ENCODE measurements at places on chromosomes 16 and 17. TPM values are rescaled to one million over a fixed set of nuclear protein-coding genes. Genes with fewer than 3 reads are reported as not detected.
A peak's percentile ranks its signal among the peaks of the same experiment; 100 is the strongest.

GRCh38 chr16:75272097-75272551, 20.7 kb upstream of the BCAR1 start:
- H3K36me3 ChIP-seq: no peaks in the 10 kb centered on the region
- no peak overlapping the region for H3K4me3 ChIP-seq
- no peak overlapping the region for H3K27ac ChIP-seq
- H3K27me3 ChIP-seq: no peaks in the 10 kb centered on the region
- H3K4me1 ChIP-seq: peaks cover 10% of the 10 kb centered on the region

DNA sequence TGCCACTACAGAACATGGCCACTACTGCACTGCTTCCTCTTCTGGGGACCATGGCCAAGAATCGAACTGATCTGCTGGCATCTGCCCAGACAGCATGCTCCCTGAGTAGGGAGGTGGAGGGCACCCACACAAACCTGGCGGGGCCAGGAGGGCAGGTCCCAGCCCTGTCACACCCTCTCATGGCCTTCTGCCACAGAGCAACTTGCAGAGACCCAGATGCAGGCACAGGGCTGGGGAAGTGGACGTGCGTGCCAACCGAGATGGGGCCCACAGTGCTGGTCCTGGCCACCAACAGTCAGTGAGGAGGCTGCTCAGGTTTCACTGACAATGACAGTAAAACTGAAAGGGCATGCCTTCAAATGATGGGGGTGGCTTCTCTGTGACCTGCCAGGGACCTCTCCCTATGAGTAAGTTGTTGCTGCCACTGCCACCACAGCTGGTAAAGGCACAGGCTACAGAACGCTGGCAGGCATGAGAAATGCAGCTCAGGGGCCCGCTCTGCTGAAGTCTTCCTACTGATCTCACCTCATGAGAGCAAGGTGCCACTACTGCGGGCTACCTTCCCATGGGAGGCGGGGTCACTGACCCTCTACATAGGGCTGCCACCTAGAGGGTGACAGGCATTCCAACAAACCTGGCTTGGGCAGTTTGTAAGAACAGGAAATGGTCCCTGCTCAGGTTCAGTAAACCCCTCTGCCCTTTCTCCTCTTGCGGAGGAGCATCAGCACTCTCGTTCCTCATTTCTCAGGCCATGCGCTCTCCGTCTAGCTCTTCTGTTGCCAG, 15.5 kb downstream of the HIC1 start:
- peak overlapping the region; percentile 81 for H3K27ac ChIP-seq
- peaks cover 16% of the 10 kb centered on the region for H3K36me3 ChIP-seq
- DNase-seq: peak; percentile 56
- H3K27me3 ChIP-seq: no peaks in the 10 kb centered on the region

DNA sequence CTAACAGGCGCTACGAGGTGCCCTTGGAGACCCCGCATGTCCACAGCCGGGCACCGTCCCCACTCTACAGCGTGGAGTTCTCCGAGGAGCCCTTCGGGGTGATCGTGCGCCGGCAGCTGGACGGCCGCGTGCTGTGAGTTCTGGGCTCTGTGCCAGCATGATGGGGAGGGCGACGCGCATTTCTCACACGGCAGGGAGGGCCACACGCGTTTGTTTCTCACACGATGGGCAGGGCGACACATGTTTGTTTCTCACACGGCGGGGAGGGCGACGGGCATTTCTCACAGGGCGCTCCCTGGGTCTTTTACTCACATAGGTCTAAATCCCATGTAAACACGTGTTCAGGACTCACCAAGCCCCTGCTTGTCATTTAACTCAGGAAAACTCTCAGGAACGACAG, 4.4 kb downstream of the GAA start:
- H3K36me3 ChIP-seq: no peaks in the 10 kb centered on the region
- H3K27me3 ChIP-seq: no peaks in the 10 kb centered on the region
- H3K4me3 ChIP-seq: no peak overlapping the region
- H3K4me1 ChIP-seq: peaks cover 8% of the 10 kb centered on the region

DNA sequence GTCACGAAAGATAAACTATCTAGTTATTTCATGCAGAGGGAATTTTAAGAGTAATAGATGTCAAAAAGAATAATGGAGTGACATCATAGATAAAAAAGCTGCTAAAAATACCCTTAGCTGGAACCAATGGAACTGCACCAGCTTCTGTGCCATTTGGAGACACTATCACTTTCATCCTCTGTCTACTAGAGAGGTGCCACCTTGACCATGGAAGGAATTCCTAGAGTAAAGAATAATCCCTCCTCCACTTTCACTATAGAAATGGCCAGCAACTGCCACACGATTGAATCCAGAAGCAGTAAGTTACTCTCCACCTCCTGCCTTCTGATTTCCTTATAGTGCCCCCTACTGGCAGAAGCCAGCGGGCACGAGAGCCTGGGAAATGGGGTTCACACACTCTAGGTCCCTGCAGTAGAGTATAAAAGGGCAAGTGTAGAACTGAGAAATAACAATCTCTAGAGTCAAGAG, 2.8 kb upstream of the ALDH3A2 start:
- peaks cover 35% of the 10 kb centered on the region for H3K4me1 ChIP-seq
- peaks cover 4% of the 10 kb centered on the region for H3K27me3 ChIP-seq
- H3K27ac ChIP-seq: no peak overlapping the region
- DNase-seq: peak; percentile 75
- H3K4me3 ChIP-seq: no peak overlapping the region

DNA sequence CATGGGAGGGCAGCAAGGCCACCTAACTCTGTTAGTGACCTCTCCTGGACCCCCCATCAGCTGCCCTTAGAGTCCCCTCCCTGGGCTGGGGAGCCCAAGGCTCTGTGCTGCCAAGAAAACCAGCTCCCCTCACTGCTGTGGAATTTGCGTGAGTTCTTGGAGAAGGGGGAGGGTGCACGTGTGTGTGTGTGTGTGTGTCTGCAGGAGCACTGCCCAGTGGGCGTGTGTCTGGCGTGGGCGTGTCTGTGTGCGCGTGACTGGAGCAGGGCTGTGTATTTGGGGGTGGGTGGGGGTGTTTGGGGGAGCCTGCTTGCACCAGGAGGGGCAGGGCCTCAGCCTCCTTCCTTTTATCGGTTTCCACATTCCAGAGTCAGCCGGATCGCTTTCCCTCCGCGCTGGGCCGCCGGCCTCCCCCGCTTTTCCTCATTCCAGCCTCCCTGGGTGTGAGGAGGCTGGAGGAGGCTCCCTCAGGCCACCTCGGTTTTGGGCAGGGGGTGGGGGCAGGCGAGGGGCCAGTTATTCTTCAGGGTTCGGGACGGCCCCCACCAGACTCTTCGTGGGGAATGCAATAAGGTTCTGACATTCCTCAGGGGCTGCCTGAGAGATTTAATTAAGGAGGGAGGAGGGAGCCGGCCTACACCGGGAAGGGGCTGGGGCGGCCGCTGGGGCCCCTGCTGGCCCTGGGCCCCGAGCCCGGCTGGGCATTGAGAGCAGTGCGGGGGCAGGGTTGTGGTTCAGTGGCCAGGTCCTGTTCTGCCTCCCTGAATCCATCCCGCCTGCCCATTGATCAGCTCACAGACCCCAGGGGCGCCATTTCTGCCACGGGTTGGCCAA, 2.5 kb downstream of the VASN start:
- peaks cover 71% of the 10 kb centered on the region for H3K4me1 ChIP-seq
- peak overlapping the region; percentile 100 for H3K4me3 ChIP-seq
- DNase-seq: peak; percentile 98
- peak overlapping the region; percentile 98 for H3K27ac ChIP-seq
- peaks cover 25% of the 10 kb centered on the region for H3K36me3 ChIP-seq
- no peaks in the 10 kb centered on the region for H3K27me3 ChIP-seq

GRCh38 chr16:59514651-59515050, 780.5 kb upstream of the GOT2 start:
- H3K27ac ChIP-seq: no peak overlapping the region
- no peaks in the 10 kb centered on the region for H3K27me3 ChIP-seq
- H3K36me3 ChIP-seq: no peaks in the 10 kb centered on the region
- no peaks in the 10 kb centered on the region for H3K4me1 ChIP-seq

GRCh38 chr17:12545877-12546513, 119.7 kb upstream of the MYOCD start:
- H3K27ac ChIP-seq: no peak overlapping the region
- DNase-seq: no peak
- peaks cover 10% of the 10 kb centered on the region for H3K4me1 ChIP-seq
- H3K27me3 ChIP-seq: no peaks in the 10 kb centered on the region

Gene CHD3
- total RNA-seq: 97.0 TPM

Measured in osteoblast (primary cell).